Stimulated activated CD8-positive, alpha-beta memory T cell treated with anti-CD3 and anti-CD28 coated beads, Interleukin-4, amount 100 ng/mL, for 4 hours (primary cell): ENCODE measurements at places on chromosomes 5 and 9.

GRCh38 chr5:15682122-15682521 is 182.1 kb downstream of the FBXL7 start:
- DNase-seq = no peak

DNA sequence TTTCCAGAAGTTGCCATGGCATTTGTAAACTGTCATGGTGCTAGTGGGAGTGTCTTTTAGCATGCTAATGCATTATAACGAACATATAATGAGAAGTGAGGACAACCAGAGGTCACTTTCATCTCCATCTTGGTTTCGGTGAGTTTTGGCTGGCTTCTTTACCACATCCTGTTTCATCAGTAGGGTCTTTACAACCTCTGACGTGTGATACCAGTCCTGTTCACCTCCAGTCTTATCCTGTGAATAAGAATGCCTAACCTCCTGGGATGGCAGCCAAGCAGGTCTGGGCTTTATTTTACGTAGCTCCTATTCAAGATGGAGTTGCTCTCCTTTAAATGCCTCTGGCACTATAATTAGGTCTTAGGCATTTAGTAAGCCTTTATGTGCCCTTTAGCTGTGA is 20.4 kb upstream of the RFK start:
- DNase-seq = no peak

GRCh38 chr5:58871648-58872242 is 288.9 kb downstream of the RAB3C start:
- DNase-seq = no peak

- DNase-seq = no peak
Observed at GRCh38 chr9:26684029-26684428, 208.6 kb downstream of the CAAP1 start.

GRCh38 chr9:93406371-93406770 is 45.1 kb upstream of the FAM120A start:
- no peak for DNase-seq

GRCh38 chr5:160188141-160189015 is 40.9 kb upstream of the FABP6 start:
- DNase-seq = no peak

DNA sequence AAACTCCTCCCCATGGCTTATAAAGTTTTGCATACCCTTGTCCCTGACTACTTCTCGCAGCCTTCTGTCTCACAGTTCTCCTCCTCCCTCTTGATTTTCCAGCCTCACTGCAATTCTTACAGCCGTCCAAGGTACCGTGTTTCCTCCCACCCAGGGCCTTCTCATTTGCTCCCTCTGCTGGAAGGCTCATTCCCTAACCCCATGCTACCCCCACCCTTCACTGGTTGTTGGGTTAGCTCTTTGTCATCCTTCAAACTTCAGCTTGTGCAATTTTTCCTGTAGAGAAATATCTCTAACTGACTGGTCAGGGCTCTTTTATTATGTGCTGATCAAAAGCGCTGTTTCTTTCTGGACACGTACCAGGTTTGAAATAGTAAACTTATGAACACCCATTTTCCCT is 329.2 kb downstream of the EBF1 start:
- DNase-seq = no peak

- DNase-seq = no peak
Observed at GRCh38 chr9:92983984-92984589, 36.8 kb downstream of the FGD3 start.

DNA sequence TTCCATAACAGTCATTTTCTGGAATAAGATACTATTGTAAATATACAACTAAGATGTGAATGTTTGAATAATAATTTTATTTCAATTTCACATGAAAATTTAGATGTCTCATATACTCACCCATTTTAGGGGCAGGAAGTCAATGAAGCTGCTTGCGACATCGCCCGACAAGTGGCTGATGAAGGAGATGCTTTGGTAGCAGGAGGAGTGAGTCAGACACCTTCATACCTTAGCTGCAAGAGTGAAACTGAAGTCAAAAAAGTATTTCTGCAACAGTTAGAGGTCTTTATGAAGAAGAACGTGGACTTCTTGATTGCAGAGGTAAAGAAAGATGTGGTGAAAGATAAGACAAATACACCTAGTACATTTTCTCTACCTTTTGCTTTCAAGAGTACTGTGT is 8.6 kb downstream of the BHMT start:
- no peak for DNase-seq

DNA sequence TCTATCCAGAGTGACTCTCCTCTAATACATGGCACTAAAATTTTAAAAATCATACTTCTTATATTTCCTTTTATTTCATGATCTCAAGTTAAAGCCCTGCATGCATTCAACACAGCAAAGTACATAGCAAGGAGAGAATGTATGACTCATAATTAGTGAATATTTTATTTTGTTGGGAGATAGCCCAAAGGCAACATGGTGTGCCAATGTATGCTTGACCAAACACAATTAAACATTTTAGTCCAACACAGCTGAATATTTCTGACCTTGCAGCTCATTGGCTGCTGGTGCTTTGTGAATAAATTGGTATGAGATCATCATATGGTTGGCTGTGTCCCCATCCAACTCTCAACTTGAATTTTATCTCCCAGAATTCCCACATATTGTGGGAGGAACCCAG is 103.5 kb downstream of the NPR3 start:
- DNase-seq = no peak

DNA sequence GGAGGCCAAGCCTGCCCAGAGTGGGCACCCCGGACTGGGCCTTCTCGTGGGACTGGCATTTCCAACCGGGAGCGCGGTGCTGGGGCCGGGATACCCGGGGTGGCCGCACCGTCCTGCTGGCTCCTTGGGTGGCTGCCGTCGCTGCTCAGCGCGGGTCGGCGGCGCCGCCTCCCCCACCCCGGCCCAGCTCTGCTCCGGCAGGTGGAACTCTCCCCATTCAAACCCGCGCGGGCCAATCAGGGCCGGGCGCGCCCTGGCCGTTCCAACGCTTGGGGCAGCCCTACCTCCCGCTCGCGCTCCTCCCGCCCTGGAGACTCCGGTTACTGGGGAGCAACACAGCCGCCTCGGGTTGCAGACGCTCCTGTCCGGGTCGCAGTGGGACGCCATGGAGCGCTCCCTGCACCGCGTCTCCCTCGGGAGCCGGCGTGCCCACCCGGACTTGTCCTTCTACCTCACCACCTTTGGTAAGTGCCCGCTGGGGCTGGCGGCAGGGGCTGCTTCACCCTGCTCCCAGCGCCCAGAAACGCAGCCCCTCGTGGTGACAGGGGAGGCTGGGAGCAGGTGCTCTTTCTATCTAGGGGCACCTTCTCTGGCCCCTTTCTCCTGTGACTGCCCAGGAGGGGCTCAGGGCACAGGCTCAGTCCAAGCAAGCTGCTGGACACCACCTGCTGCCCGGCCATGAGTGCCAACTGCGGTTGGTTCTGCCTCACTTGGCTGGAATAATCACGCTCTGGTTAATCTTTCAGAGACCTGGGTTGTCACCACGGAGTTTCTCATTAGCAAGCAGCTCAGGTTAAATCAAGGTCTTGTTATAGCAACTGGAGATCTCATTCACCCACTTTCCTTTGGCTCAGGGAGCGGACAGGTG is at the start of gene RGS3:
Gene RGS3 (plus strand): TSS at position 310 of the 868 bp plus-strand sequence. CDS start 76 bp downstream, at position 386.
- no peak for DNase-seq

GRCh38 chr5:133129950-133130349 is 78.1 kb downstream of the HSPA4 start:
- no peak for DNase-seq

DNA sequence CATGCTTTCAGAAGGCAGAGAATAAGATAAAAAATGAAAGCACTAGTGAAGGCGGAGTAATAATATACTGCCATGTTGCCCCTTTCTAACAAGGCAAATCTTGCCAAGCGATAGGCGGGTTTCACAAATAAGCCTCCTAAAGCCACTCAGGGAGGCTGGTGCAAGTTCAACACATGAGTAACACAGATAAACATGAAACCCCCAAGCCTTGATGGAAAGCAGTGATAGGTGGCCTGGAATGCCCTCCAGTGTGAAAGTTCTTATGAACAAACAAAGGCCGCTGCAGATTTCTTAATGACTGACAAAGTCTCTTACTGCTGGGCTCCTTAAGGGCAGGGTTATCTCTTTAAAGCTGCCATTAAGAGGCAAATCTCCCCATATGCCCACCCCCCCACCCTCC is 154.7 kb downstream of the ZDHHC21 start:
- DNase-seq = no peak

- DNase-seq = no peak
Observed at GRCh38 chr5:80195837-80196400, 59.9 kb downstream of the SERINC5 start.

DNA sequence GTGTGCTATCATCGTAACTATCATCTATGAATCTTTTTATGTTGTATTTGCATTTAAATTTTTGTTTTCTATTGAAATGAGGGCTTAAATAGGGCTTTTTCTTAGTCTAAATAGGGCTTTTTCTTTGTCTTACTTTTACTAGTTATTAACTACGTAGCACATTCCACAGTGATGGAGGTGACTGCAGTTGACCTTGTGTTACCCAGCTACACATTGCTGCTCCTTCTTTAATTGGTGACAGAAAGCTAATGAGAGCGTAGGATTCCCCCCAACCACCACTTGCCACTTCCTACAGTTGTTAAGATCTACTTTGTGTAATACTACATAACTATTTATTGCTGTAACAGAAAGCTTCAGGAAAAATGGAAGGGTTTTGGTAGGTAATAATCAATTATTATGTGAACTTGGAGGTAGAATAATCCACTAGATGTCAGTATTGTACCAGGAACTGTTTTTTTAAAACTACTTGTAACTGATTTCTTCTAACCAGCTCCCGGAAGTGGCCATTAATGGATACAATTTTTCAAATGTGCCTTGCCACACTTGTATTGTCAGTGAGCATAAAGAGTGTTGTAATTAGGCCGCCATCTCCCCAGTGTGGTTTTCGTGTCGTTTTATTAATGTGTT is 18.0 kb downstream of the MTRR start:
- no peak for DNase-seq

GRCh38 chr9:112846528-112847488 is 43.9 kb downstream of the SLC46A2 start:
- DNase-seq = no peak

GRCh38 chr9:137626464-137626863 is 7.7 kb downstream of the EHMT1 start:
- DNase-seq = no peak

GRCh38 chr5:125228363-125229070 is 482.1 kb upstream of the ZNF608 start:
- DNase-seq = no peak

GRCh38 chr9:108156270-108156998 is 666.9 kb upstream of the KLF4 start:
- DNase-seq = no peak

DNA sequence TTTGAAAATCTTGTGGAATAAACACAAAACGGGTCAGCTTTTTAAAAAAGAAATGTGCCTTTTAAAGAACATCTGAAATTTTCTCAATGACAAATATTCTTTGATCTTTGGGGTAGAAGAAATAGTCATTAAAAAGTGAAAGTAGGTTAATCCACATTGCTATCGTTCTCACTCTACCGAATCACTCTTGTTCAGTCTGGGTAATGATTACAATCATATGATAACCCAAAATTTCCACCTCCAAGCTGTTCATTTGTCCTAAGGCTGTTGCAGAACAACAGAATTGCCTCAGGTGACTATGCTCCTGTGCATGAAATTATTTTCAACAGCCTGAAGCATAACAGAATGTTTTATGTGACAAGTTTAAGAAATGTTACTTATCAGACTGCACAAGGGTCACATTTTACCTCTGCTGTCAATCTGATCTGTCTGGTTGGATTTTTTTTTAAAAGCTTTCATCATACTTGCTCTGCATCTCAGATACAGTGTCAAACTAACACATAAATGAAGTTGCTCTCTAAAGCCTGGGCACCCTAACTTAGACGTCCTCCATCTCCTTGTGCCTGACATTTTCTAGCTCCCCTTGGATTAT is 227.3 kb downstream of the LURAP1L start:
- no peak for DNase-seq

- no peak for DNase-seq
Observed at GRCh38 chr9:77764894-77765780, 117.0 kb upstream of the GNA14 start.

DNA sequence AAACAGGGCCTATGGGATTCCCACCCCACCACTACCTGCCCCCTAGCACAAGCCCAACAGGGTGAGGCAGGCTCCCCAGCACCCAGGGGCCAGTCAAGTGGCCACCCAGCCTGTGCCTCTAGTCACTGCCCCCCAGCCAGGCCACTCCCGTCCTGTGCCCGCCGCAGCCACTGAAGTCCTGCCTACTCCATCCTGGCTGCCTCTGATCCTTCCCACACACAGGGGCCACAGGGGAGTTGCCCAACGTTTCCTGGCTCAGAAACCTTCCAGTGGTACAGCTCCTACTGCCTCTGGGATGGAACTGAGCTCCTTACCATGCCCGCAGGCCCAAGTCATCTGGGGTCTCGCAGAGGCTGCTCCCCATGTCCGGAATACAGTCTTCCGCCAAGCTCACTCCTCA is 70.2 kb upstream of the STXBP1 start:
- DNase-seq = no peak

GRCh38 chr9:103226647-103227013 is 231.5 kb downstream of the CYLC2 start:
- no peak for DNase-seq

DNA sequence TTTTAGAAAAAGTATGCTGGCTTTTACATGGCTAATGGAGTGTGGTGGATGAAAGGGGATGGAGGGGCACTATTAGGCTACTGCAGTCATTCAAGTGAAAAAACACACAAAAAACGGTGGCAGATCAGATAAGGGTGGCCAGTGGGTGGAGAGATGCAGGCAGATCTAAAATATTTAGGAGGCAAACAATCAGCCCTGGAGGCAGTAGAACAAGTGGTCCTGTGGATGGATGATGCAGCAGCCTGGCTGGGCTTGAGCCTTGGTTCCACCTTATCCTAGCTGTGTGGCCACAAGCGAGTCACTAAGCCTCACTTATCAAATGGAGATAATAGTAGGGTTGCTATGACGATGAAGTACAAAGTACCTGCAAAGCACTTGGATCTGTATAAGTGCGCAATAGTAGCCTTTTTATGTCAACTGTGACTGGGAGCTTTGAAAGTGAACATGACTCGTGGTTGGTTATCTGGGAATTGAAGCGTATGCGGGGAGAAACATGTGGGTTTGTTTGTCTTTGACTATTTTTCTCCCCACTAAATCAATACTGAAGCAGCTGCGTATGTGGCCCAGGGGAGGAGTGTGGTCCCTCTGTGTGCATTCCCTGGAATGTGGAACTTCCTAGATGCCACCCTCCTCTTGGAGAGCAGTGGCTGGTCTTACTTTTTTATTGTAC is 20.2 kb downstream of the NSG2 start:
- no peak for DNase-seq

DNA sequence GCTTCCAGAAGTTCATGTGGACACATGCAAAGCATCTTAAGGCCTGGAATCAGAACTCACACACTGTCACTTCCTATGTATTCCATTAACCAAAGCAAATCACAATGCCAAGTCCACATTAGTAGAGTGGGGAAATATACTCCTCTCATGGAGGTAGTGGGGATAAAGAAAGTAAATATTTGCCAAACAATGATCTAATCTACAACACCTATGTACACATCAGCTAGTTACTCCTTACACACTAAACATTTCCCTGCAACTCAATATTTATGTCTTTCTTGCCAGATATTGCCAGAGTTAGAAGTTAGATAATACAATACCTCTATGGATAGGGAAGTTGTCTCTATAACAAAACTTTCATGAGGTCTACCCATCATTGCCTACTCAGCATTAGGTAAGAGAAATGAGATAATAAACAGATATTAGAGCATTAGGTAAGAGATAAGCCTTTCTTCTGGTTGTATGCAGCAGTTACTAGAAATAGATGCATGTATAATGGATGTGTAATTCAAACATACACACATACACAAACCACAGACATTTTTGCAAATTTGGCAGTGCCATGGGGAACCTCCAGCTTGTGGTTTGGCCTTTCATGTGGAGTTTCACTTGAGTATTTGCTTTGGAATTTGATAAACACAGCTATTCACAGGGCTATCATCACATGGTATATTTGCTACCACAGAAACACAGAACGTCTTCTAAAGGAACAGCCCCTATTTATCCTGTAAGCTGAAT is 196.5 kb downstream of the TLE1 start:
- no peak for DNase-seq
